ENCODE measurements at places on chromosomes 5 and 9.
A peak's percentile ranks its signal among the peaks of the same experiment; 100 is the strongest.

- no peaks in the 10 kb centered on the region for H3K27me3 ChIP-seq
- DNase-seq: no peak
- H3K4me1 ChIP-seq: peaks cover 86% of the 10 kb centered on the region
- H3K36me3 ChIP-seq: no peaks in the 10 kb centered on the region
Measured at GRCh38 chr9:127977884-127978647, 2.7 kb downstream of the EEIG1 start.

DNA sequence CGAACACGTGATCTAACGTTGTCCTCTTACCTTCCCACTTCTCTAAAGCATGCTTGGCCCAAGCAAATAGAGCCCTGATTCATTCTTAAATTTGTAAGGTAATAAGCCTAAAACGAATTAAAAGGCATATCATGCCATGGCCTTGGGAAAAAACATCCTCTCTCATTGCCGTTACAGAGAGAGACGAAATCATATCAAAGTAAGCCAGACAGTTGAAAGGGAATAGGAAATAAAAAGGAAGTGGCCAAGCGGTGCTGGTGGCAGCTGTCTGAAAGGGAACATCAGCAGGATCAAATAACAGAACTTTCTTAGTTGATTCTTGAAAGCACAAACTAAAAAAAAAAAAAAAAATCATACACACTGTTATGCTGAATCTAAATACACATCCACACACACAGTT, 49.1 kb upstream of the CDH6 start:
- H3K27ac ChIP-seq: no peak overlapping the region
- no peaks in the 10 kb centered on the region for H3K36me3 ChIP-seq
- H3K27me3 ChIP-seq: no peaks in the 10 kb centered on the region
- no peaks in the 10 kb centered on the region for H3K4me1 ChIP-seq

DNA sequence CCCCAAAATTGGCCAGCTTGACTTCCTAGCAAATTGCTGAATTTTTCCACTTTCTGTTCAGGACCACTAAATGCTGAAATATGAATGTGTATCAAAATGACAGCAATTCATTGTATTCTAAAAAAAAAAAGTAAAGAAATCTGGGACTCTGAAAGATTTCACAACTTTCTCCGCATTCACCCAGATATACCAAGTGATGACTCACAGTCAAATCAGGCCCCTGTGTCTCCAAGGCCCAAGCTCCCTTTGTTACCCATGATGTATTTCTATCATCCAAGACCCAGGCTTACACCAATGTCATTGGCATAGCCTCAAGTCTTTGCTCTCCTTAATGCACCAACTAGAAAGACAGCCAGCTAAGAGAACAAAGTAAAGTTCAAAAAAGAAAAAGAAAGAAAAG, 493.9 kb downstream of the NTRK2 start:
- H3K27me3 ChIP-seq: no peaks in the 10 kb centered on the region
- peaks cover 7% of the 10 kb centered on the region for H3K4me1 ChIP-seq
- H3K36me3 ChIP-seq: no peaks in the 10 kb centered on the region
- no peak for DNase-seq
- peak overlapping the region; percentile 49 for H3K27ac ChIP-seq

GRCh38 chr5:88502179-88503040, 233.8 kb upstream of the TMEM161B start:
- no peak for DNase-seq
- H3K27ac ChIP-seq: no peak overlapping the region
- peak overlapping the region; percentile 45 for H3K4me3 ChIP-seq
- H3K27me3 ChIP-seq: no peaks in the 10 kb centered on the region

- H3K4me3 ChIP-seq: no peak overlapping the region
- H3K4me1 ChIP-seq: no peaks in the 10 kb centered on the region
- no peaks in the 10 kb centered on the region for H3K36me3 ChIP-seq
- no peak for DNase-seq
- H3K27me3 ChIP-seq: no peaks in the 10 kb centered on the region
Measured at GRCh38 chr5:163993126-163993525, 487.7 kb downstream of the MAT2B start.

DNA sequence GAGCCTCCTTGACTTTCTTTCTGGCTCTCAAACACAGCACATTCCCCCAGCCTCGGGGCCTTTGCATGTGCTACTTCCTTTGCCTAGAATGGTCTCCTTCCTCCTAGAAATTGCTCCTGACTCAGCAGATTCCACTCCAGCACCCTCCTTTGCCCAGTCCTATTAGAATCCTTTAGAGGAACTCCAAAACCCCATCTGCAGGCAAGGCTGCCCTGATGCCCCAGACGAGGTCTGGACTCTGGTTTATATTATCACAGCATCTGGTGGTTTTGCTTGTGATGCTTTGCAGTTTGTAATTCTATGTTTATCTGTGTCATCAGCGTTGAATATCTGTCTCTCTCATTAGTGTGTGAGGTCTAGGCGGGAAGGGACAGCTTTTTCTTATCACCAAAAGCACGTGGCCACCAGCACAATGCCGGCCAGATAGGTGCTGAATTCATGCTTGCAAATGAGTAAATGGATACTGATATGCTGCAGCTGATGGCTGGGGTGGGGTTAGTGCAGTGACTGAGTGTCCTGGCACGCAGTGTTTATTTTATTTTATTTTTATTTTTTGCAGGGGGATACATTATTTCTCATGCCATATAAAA, 30.0 kb upstream of the ANKH start:
- no peaks in the 10 kb centered on the region for H3K36me3 ChIP-seq
- no peak for DNase-seq
- H3K4me3 ChIP-seq: no peak overlapping the region
- H3K4me1 ChIP-seq: peaks cover 24% of the 10 kb centered on the region
- H3K27me3 ChIP-seq: no peaks in the 10 kb centered on the region
- peak overlapping the region; percentile 5 for H3K27ac ChIP-seq

DNA sequence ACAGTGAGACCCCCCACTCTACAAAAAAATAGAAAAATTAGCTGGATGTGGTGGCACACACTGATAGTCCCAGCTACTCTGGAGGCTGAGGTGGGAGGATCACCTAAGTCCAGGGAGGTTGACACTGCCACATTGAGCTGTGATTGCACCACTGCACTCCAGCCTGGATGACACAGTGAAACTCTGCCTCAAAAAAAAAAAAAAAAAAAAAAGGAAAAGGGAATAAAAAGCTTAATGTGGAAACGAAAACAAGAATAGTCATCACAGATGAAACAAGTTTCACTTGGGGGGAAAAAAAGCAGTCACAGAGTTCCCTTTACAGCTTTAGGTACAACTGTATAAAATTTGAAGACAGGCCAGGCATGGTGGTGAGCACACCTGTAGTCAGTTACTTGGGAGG, 84.2 kb downstream of the FNBP1 start:
- no peak overlapping the region for H3K27ac ChIP-seq
- no peak overlapping the region for H3K4me3 ChIP-seq
- H3K36me3 ChIP-seq: peaks cover 15% of the 10 kb centered on the region
- no peak for DNase-seq

DNA sequence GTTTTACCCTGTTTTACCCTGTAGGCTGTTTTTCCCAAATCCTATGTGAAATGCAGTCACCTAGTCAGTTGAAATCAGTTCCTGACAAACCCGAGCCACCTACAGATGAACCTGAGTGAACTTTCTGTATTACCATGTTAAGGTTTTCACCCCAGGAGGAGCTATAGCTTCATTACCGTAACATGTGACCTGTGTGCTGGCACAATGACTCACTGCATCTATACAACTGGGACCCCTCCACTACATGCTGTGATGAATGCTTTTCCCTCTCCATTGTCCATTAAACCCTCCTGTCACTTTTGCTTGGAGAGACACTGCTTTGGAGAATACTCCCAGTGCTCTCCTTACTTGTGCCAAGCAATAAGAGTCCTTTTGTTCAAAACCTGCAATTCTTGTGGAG, 1974.8 kb downstream of the EFNA5 start:
- no peak overlapping the region for H3K4me3 ChIP-seq
- no peaks in the 10 kb centered on the region for H3K36me3 ChIP-seq
- H3K4me1 ChIP-seq: no peaks in the 10 kb centered on the region
- no peak overlapping the region for H3K27ac ChIP-seq
- H3K27me3 ChIP-seq: no peaks in the 10 kb centered on the region
- no peak for DNase-seq

DNA sequence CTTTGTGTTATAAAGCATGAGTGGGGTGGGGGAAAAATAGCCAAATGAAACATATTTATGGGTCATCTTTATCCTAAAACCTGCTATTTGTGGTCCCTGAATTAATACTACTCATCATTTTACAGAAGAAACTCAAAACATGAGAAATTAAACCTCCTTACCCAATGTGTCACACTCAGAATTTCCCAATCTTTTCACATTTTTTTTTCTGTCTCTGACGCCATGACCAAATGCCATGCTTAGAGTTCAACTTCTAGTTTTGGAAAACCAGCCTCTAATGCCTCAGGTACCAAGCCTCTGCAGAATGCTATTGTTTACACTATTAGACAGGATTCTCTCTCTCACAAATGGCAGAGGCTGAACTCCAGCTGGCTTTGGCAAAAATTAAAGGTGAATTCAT, 505.5 kb upstream of the WWC1 start:
- no peak overlapping the region for H3K27ac ChIP-seq
- no peaks in the 10 kb centered on the region for H3K27me3 ChIP-seq
- no peaks in the 10 kb centered on the region for H3K36me3 ChIP-seq
- no peak overlapping the region for H3K4me3 ChIP-seq

GRCh38 chr5:57816108-57816507, 333.5 kb upstream of the ACTBL2 start:
- no peak for DNase-seq
- H3K27me3 ChIP-seq: no peaks in the 10 kb centered on the region
- H3K4me1 ChIP-seq: peaks cover 4% of the 10 kb centered on the region
- no peak overlapping the region for H3K4me3 ChIP-seq

- H3K27me3 ChIP-seq: peaks cover 24% of the 10 kb centered on the region
- H3K4me3 ChIP-seq: no peak overlapping the region
- H3K27ac ChIP-seq: peak overlapping the region; percentile 0
Measured at GRCh38 chr9:130332384-130332926, 66.9 kb downstream of the HMCN2 start.

GRCh38 chr5:150397146-150397781, 15.4 kb downstream of the CD74 start:
- H3K4me1 ChIP-seq: no peaks in the 10 kb centered on the region
- no peaks in the 10 kb centered on the region for H3K27me3 ChIP-seq
- H3K4me3 ChIP-seq: no peak overlapping the region
- H3K36me3 ChIP-seq: peaks cover 85% of the 10 kb centered on the region

DNA sequence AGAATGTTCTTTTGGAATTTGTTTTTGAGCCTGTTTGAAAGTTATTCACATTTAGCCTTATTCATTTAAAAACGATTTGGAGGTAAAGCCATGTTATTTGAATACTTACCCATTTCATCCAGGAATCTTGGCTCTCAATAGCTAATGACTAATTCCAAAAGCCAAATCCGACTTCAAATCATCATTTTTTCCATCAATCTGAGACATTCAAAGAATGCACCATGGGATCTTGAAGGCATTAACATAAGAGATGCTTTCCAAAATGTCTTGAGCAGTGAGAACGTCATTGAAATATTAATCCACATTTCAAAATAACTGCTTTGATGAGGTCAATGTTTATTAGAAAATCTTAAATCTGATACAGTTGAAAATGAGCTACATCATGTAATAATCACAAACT, 617.0 kb upstream of the RORB start:
- DNase-seq: no peak
- H3K36me3 ChIP-seq: no peaks in the 10 kb centered on the region
- no peaks in the 10 kb centered on the region for H3K27me3 ChIP-seq
- no peak overlapping the region for H3K4me3 ChIP-seq
- H3K27ac ChIP-seq: no peak overlapping the region

- H3K27ac ChIP-seq: no peak overlapping the region
- no peak overlapping the region for H3K4me3 ChIP-seq
- DNase-seq: no peak
- H3K27me3 ChIP-seq: no peaks in the 10 kb centered on the region
- H3K36me3 ChIP-seq: peaks cover 55% of the 10 kb centered on the region
- peaks cover 18% of the 10 kb centered on the region for H3K4me1 ChIP-seq
Measured at GRCh38 chr5:177511181-177511580, 1.6 kb upstream of the DOK3 start.

- no peak for DNase-seq
- H3K4me1 ChIP-seq: peaks cover 13% of the 10 kb centered on the region
- no peak overlapping the region for H3K27ac ChIP-seq
- no peak overlapping the region for H3K4me3 ChIP-seq
- H3K36me3 ChIP-seq: no peaks in the 10 kb centered on the region
- no peaks in the 10 kb centered on the region for H3K27me3 ChIP-seq
Measured at GRCh38 chr9:3827175-3827574, 301.4 kb upstream of the RFX3 start.

DNA sequence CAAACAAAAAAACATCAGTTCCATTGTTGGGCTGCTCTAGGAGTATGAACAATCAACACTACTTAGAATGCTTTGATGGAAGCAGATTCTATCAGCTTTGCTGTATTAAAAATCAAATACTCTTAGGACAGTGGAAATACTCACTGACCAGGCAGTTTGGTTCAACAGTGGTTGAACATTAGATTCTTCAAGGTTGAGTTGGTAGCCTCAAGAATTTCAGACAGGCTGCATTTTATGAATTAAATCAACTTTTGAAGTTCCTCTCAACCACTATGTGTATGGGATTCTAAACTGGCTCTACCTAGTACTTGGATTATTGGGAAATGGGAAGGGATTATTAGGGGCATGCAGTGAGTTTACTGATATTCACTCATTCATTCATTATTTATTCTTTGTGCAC, 35.0 kb downstream of the ACTBL2 start:
- no peaks in the 10 kb centered on the region for H3K27me3 ChIP-seq
- no peak overlapping the region for H3K27ac ChIP-seq
- H3K36me3 ChIP-seq: no peaks in the 10 kb centered on the region
- H3K4me1 ChIP-seq: peaks cover 18% of the 10 kb centered on the region
- no peak for DNase-seq

- H3K4me3 ChIP-seq: no peak overlapping the region
- DNase-seq: no peak
- H3K27me3 ChIP-seq: no peaks in the 10 kb centered on the region
- H3K4me1 ChIP-seq: no peaks in the 10 kb centered on the region
- H3K36me3 ChIP-seq: no peaks in the 10 kb centered on the region
Measured at GRCh38 chr9:117454711-117455110, 39.9 kb upstream of the ASTN2 start.

DNA sequence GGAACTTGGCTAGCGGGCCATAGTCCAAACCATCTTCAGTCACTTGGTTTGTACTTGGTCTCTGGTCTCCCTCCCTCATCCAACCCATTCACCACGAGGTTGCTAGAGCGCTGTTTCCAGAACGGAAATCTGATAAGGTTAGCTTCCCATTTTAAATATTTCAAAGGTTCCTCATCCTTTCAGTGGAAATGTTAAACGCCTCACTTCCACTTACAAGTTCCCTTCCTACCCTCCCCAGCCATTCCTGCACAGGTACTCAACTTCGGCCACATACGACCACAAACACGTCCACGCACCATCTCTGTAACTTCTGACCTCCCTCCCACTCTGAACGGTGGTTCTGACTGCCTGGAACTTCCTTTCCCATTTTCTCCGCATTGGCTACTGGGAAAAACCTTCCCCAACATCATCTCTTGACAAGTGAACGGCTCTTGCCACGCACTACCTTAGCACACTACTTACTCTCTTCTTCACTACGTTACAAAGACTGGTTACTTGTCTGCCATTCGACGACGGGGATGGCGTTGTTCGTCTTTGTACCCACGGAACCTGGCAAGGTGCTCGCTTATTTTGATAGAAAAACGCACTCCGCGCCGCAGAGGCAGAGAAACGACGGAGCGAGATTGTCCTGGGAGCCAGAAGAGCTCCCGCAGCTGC, 629 bp downstream of the CCNH start:
- H3K27me3 ChIP-seq: no peaks in the 10 kb centered on the region
- H3K4me1 ChIP-seq: peaks cover 28% of the 10 kb centered on the region
- peak overlapping the region; percentile 94 for H3K27ac ChIP-seq
- peak; percentile 63 for DNase-seq
- H3K36me3 ChIP-seq: peaks cover 21% of the 10 kb centered on the region

GRCh38 chr9:83471241-83471640, 67.0 kb downstream of the FRMD3 start:
- no peak for DNase-seq
- H3K27ac ChIP-seq: no peak overlapping the region
- no peak overlapping the region for H3K4me3 ChIP-seq
- no peaks in the 10 kb centered on the region for H3K36me3 ChIP-seq
- no peaks in the 10 kb centered on the region for H3K4me1 ChIP-seq
- H3K27me3 ChIP-seq: no peaks in the 10 kb centered on the region
